Mesothelial cell of epicardium (in vitro differentiated cells): ENCODE measurements at places on chromosomes 4 and X.

GRCh38 chrX:150525061-150525919 is 43.1 kb upstream of the MTM1 start:
- DNase-seq: no peak

- no peak for DNase-seq
Observed at GRCh38 chr4:36320117-36320896, 38.9 kb downstream of the DTHD1 start.

- DNase-seq: no peak
Observed at GRCh38 chr4:22338796-22339195, 177.1 kb downstream of the ADGRA3 start.

- no peak for DNase-seq
Observed at GRCh38 chr4:89069481-89069880, 12.5 kb upstream of the FAM13A start.

DNA sequence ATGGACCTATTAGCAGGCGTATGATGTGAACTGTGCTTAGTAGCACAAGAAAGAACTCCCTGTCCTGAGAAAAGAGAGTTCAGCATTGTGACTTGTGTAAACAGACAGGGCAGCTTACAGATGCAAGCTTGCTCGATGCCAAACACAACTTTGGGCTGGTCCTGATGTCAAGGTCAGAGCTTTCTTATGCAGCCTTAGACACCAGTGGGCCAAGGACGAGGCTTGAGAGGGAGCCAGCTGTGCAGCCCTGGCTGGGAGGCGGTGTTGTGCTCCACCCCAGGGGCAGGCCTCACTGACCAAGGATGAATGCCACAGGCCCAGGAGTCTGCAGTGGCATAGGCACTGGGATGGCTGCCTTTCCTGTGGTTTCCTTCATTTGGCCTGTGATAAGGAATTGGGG is 35.4 kb downstream of the JADE1 start:
- DNase-seq: no peak

GRCh38 chr4:25075851-25076250 is 45.1 kb upstream of the LGI2 start:
- no peak for DNase-seq

GRCh38 chrX:97159916-97160800 is 276.4 kb downstream of the RPA4 start:
- DNase-seq: no peak

- DNase-seq: no peak
Observed at GRCh38 chrX:109959356-109959871, 43.5 kb upstream of the TMEM164 start.

DNA sequence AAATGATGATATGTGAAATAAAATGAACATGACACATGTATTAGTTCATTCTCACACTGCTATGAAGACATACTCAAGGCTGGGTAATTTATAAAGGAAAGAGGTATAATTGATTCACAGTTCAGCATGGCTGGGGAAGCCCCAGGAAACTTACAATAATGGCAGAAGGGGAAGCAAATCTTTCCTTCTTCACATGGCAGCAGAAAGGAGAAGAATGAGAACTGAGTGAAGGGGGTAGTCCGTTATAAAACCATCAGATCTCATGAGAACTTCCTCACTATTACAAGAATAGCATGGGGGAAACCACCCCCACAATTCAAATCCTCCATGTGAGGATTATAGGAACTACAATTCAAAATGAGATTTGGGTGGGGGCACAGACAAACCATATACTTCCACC is 243.9 kb upstream of the GYPA start:
- DNase-seq: no peak

- DNase-seq: no peak
Observed at GRCh38 chrX:41684940-41685339, 3.8 kb upstream of the GPR34 start.

DNA sequence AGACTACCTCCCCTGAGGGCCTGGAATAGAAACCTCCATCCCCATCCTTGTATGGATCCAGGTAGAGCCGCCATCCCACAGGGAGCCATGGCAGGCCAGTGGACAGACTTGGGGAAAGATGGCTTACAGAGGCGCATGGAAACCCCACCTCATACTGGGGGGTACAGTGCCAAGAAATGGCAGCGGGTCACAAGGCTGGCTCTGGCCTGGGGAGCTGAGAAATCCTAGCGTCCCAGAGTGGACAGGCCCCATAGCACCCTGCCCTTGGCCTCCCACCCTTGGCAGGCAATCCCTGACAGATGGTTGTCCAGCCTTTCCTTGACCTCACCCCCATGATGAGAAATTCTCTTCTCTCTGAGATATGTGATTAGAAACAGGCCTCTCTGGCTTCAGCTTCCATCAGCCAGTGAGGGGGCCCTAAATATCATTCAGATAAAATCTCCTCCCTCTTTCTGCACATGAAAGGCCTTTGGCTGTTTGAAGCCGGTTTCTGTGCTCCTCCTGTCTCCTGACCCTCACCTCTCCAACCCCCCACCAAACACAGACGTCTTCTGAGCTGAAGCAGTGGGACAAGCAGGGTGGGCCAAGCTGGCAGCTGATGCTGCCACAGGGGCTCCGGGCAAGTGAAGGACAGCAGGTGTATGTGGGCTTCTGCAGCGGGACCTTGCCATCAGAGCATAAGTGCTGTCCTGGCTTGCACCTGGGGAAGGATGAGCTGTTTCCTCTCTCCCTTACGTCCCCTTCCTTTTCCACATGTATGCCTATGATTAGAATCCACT is 204.4 kb upstream of the MAMLD1 start:
- DNase-seq: no peak

- no peak for DNase-seq
Observed at GRCh38 chr4:75843596-75843995, 58.7 kb downstream of the PPEF2 start.

GRCh38 chrX:37666516-37666915 is 19.1 kb upstream of the XK start:
- DNase-seq: no peak

DNA sequence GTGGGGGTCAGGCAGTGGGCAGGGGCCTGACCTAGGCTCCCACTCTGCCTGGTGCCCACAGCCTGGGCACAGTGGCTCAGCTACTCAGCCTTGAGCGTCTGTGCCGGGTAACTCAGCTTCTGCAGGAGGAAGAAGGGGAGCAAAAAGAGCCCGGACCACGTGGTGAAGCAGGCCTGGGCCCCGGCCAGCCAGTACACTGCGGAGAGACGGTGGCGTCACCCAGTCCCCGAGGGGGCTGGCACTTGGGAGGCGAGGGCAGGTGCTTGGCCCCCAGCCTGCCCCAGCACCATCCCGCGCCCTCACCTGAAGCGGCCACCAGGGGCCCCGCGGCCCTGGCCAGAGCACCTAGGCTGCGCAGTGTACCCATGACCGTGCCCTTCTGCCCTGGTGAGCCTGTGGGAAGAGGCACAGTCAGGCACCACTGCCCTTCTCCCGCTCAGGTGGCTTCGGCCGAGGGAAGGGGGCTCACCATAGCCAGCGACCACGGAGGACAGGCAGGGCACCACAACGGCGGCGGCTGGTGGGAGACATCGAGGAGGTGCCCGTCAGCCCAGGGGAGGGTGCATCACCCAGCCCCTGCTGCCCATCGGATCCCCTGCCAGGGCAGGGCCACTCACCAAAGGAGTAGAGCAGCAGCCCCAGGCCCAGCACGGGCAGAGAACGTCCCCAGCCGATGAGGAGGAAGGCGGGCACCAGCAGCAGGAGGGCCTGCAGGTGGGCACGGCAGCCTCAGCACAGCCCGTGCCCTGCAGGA is 32.3 kb downstream of the NOP14 start:
- no peak for DNase-seq

DNA sequence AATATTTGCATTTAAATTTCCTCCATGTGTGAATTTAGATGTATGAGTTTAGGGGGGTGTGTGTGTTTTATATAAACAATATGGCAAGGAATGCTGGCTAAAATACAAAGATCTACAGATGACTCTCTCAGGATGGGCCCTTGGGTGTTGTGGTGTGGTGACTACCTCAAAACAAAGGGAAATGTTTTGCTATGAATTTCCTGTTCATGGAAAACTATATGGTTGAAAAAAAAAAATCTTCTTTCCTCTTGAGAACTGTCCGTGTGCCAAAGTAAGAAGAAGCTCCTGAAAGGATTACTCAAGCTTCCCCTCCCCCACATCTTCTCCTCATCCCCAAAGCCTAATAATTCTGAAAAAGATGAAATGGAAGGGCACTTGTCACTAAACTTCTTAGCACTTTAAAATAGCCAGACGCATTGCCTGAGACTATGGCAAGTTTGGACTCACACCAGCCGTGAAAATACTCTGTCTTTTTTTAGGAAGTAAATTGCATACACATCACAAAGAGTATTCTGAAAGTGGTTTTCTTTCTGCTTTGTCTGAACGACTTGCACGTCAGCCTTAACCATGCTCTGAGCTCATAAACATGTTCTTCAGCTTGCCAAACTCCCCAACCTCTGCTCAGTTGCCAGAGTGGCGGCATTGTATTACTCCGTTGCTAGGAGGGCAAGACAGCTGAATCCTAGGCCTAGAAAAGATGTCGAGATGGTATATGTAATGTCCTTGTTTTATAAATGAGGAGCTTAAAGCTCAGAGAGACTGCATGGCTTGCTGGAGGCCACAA is 250.4 kb upstream of the JADE1 start:
- DNase-seq: no peak

GRCh38 chrX:14300376-14300775 is 229.0 kb upstream of the GLRA2 start:
- DNase-seq: no peak

GRCh38 chr4:108601532-108601931 is 18.8 kb upstream of the RPL34 start:
- no peak for DNase-seq

DNA sequence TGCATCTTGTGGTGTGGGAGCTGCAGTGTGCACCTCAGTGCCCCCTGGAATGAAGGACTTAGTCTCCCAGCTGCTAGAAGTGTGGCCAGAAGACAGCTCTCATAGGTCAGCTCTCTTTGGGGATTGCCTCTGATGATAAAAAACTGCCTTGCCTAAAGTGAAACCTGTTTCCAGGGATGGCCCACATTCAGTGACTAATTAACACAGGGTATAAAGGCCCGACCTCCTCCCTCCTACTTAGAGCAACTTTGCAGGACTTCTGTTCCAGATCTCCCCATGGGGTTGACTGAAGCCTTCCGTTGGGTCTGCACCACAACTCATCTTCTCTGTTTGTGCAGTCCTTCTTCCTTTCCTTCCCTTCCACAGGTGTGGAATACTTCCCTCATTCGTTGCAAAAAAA is 53.2 kb downstream of the SPINK2 start:
- DNase-seq: no peak

- no peak for DNase-seq
Observed at GRCh38 chr4:2914256-2915126, 48.7 kb downstream of the NOP14 start.

DNA sequence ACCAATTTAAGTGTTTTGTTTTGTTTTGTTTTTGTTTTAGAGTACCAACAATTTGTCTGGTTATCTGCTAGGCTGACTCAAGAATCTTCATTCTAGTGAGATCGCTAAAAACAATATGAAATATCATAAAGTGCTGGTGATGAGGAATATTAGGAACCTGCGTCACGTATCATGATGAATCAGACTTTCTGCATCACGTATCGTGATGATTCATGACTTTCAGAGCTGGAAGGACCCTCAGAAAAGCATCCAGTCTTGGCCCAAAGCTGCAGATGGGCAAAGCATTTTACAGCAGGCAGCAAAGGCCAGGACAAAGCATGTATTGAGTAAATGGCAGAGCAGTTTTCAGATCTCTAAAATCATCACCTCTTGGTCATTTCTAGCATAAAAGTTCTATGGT is 278.0 kb upstream of the BOD1L1 start:
- DNase-seq: no peak

GRCh38 chr4:123418351-123418931 is 21.8 kb downstream of the SPRY1 start:
- DNase-seq: no peak

GRCh38 chr4:74235135-74235534 is 73.1 kb upstream of the EPGN start:
- DNase-seq: no peak

DNA sequence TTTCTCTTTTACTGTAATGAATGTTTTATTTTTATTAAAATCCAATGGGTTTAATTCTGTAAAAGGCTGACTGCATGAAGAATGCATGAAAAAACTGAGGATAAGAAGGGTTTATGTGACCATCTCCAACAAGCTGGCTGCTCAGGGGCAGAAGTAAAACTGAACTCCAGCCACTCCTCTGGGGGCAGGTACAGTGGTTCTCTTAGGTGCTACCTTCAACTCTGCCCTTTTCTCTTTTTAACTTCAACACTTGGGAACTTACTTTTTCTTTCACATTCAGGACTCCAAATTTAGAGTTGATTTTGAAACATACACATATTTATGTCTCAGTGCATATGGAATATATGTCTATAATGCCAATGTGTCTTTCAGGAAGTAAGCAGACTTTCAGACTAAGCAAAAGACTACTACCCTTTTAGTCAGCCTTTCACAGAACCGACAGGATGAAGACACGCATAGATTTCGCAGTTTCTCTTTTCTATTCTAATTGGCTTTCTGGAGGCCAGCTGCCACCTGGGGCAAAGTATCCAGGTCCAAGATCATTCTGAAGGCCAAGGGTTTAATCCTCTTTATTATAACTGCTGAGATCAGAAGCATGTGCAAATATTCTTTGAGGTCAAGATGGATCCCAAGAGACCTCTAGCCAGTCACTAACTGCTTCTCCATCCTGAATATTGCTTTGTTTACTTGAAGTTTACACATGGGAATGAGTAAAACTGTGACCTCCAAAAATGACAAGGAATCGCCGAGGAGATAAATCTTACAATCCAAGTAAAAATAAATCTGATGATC is 30.7 kb downstream of the HS3ST1 start:
- DNase-seq: no peak

GRCh38 chr4:40283413-40283812 is 51.7 kb upstream of the CHRNA9 start:
- no peak for DNase-seq

DNA sequence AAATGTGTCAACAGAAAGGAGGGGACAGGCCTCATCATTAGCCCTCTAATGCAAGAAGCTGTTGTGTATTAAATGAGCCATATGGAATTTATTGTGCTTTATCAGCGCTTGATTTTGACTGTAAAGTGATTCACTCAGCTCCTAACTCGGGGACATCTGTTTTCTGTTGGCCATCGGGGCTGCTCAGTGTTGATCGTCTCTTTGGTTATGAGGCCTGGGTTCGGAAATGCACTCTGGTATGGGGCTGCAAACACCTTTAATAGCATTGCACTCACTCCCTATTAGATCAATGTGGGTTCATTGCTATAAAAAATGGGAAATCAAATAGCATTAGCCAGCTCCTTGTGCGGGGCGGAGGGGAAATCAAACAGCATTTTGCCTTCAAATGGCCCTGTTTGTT is 6.4 kb downstream of the ARX start:
- no peak for DNase-seq

DNA sequence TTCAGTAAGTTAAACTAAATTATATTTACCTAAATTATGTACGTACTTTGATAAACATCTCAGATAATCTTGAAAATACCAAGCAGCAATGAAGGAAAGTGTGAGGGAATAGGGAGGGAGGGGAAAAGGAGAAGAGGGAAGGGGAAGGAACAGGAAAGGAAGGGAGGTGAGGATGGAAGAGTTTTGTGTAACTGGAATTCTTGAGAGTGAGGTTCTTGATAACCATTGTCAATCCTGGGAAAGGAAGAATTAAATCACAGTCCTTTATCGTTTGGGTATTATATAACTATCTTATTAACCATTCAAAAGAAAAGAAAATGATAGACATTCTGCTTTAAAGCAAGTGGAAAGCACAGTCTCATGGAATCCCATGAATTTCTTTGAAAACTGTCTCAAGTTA is 795.0 kb downstream of the CCSER1 start:
- no peak for DNase-seq

GRCh38 chr4:3871181-3871852 is 105.1 kb downstream of the ADRA2C start:
- peak; percentile 78 for DNase-seq

GRCh38 chr4:188550296-188550695 is 411.1 kb downstream of the TRIML1 start:
- DNase-seq: no peak

GRCh38 chrX:45714866-45715265 is 514.2 kb upstream of the DIPK2B start:
- no peak for DNase-seq
